ENCODE measurements at places on chromosomes 4 and X. TPM values are rescaled to one million over a fixed set of nuclear protein-coding genes. Genes with fewer than 3 reads are reported as not detected.

- peak; percentile 80 for DNase-seq
Measured at GRCh38 chr4:17447675-17448298, 64.1 kb downstream of the QDPR start.

DNA sequence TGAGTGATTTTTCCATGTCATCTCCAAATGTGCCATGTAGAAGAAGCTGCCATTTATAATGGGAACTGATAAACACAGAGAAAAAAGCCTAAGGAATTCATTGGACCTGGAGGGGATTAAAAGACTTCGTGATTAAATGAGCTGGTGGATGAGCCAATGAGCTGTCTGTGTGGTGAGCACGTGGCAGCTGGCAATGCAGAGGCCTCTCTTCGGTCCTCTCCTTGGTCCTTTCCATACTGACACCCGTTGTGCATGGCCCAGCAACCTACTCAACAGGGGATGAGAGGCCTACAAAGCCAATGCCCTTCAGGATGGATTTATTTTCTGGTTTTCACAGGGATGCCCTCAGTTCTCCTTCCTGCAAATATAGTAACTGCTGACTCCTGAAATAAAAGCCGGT lies 87.7 kb upstream of the STS start:
- DNase-seq, result no peak

GRCh38 chr4:118734491-118735205 lies 49.5 kb downstream of the METTL14 start:
- no peak for DNase-seq

GRCh38 chr4:185113340-185113739 lies 29.7 kb upstream of the SLC25A4 start:
- no peak for DNase-seq

Gene HSD17B13
- total RNA-seq, result under 0.01 TPM

Gene HMGB3
- 24.4 TPM for total RNA-seq

Data from lung microvascular endothelial cell (primary cell).